Frontal cortex (tissue), 4 donors: ENCODE measurements at places on chromosomes 4 and X.

DNA sequence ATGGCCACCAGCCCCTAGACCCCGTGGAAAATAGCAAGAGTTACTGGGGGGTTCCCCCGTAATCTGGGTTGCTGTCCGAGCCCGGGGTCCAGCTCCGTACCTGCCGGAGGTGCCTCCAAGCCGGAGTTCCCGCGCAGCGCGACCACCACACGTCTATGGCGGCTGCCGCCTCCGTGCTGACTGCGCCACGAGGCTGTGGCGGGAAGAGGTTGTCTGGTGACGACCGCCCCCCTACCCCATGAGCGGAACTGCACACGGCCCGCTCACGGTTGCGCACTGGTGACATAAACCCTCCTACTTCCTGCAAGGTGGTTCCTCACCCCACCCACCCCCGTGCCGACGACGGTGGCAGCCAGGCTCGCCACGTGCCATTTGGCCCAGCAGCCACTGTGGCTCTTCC is at the start of gene PNMA5:
PNMA5 (minus strand) TSS at position 184 of the 400 bp plus-strand sequence. CDS start 2,518 bp downstream, outside the sequence.
- DNase-seq = no peak

DNA sequence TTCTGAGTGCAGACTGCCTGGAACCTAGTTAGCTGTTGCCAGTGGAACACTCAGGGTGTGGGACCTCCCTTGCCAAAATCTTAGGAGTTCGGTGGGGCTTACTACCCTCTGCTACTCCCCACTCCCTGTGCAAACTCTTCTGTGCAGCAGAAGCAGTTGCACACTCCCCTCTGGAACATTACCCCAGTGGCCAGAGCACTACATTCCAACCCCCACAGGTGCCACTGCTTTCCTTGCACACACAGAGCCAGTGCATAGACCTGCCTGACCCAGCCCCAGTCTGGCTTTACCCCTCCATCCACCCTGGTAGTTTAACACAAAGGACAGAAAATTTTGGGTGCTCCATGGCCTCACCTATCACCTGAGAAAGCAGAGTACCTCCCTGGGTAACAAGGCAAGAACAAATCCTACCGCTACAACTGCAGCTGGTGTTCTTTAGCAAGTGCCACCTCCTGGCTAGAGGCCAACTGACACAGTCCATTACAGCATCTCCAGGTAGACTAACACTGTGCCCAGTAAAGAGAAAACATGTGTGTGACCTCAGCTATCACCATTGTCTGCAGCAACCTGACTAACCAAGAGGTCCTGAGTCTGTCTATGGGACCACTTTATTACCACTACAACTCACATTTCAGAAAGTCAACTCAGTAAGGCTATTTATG is 11.5 kb upstream of the RASSF6 start:
- DNase-seq = no peak

DNA sequence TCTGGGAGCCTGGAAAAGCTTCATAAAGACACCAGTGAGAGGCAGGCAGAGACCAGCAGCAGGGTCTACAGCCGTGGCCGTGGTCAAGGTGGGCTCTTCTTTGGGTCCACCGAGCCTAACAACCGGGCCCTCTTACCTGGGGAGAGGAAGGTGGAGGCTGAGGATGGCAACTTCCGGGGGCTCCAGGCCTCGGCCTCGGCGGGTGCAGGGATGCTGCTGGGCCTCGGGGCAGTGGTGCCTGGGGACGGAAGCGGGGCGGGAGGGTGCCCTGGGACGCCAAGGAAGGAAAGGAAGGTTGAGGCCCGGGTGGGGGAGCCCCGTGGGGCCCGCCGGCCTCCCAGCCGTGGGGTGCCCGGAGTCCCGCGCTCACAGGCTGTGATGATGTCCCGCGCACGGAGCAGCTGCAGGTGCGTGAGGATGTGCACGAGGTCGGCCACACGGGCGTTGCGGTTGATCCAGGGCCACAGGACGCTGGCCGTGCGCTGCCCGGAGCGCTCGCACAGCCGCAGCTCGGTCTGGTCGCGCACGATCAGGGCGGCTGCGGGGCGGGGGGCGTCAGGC is 561 bp downstream of the IRAK1 start:
- DNase-seq = no peak

- DNase-seq = no peak
Observed at GRCh38 chrX:119410027-119410819, 11.1 kb downstream of the SLC25A43 start.

GRCh38 chr4:5710961-5711478 is at the start of gene EVC:
EVC (plus strand) TSS chr4:5711201; CDS start chr4:5711381, 180 bp downstream.
- DNase-seq = peak; percentile 59

GRCh38 chr4:14894392-14895292 is 107.6 kb upstream of the CPEB2 start:
- DNase-seq = no peak

- no peak for DNase-seq
Observed at GRCh38 chr4:54695337-54695736, 37.6 kb downstream of the KIT start.

DNA sequence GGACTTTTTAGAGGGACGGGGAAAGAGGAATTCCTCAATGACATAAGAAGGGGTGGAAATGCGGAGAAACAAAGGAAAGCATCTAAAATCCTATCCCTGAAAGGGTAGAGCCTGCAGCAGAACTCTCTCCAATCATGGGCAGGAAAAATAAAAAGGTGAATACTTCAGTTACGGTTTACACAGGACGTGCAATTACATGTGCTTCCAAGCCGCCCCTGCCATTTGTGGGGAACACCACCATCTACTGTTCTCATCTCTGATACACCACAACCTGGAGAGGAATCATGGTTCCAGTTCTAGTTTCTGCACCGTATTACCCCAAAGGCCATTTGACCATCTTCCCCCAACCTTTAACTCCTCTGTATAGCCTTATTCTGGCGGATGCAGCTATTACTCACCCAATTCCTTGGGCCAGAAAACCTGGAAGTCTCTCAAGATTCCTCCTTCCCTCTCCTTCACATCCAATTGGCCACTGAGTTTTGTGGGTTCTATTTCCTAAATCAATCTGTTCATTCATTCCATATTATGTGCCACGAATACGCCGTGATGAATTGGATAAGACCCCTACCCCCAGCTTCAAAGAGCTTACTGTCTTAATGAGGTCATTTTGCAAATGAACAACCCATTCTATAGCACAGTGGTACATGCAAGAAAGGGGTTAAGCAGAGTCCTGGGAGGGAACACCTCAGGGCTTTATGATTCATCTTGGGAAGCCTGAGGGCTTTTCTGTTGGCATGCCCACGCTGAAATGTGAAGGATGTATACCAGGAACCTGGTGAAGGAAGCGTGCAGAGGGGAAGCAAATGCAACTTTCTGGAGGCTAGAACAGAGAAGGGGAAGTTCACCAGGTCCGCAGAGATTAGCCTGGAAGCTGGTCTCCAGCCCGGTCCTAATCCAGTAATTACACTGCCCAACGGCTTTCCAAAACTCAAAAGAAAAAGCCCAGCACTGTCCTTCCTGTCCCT is 1.4 kb upstream of the MSL3 start:
- no peak for DNase-seq
